Posterior cingulate gyrus (tissue), 11 donors: ENCODE measurements at places on chromosomes 13 and 19.

DNA sequence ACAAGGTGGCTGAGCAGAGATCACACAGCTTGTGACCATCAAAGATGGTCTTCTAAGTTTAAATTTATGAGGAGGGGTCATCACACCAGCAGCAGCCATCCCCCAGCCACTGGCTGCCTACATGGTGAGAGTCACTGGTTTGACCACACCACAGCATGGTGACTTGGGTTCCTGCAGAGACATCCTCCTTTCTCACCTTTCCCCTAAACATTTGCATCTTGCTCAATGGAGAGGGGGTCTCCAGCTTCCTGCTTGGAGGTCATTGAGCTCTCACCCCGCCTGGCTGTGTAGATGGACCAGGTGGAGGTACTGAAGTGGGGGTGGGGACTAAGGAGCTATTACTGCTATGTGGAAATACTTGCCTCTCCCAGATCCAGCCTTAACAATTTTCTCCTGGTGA is 247.6 kb upstream of the ARGLU1 start:
- no peak for DNase-seq

- no peak for DNase-seq
Observed at GRCh38 chr13:50974268-50974667, 64.7 kb downstream of the RNASEH2B start.

DNA sequence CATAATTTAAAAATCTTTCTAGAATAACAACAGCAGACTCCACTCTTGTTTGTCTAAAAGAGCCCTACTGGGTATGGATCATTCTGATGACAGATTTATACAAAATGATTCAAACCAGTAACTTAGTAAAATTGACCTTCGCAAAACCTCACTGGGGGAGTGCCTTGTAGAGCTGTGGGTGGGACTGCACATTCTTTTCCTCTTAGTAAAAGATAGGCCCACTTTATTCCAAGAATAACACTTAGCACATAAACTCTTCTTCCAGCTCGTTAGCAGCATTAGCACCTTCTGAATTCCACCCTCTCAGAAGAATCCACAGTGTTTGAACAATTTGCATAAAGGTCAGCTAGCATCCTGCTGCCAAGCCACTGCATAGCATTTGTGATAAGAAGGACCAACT is 106.8 kb downstream of the STOML3 start:
- no peak for DNase-seq

DNA sequence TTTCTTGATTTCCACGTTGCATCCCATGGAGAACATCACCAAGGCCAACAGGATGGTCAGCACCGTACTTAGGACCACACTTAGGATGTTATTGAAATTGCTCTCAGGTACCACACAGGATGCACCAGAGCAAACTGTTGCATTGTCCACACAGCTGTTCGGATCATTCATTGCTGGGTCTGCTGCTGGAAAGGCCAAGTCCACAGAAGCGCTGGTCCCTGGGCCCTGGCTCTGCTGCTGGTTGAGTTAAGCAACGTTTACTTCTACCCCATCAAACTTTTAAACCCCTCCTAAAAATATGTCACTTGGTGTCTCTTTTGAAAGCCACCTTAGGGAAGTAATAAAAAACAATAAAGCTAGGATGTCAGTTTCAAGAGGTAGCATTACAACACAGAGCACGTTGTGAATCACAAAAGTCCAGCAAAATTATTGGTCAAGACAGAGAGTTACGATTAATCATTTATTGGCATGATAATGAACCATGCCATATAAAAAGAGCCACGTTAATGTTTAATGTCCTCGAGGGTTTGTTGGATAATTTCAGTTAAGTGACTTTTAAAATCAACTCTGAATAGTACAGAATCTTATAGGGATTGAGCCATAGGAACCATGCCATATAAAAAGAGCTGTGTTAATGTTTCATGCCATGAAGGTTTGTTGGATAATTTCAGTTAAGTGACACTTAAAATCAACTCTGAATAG is at the start of gene SLC10A2:
Gene SLC10A2 (minus strand): TSS at position 339 of the 702 bp plus-strand sequence. CDS start 168 bp downstream, at position 171.
- no peak for DNase-seq
